Renal pelvis (tissue), 12 donors: ENCODE measurements at places on chromosomes 13 and 19.

DNA sequence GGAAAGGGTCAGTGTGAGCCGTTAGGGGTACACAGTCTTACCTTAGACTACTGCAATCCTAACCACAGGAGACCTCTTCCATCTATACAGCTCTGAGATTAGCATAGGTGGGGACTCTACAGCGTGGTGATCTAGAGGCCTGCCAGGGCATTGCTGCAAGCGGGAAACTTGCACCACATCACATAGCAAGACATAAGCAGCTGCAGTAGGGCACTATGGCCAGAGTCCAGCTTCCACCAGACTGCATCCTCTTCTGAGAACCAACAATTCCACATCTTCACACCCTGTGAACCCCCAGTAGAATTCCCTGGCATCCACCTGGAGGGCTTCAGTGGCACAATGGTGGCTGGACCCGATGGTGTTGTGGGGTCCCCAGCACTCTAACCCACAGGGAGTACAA is 1564.3 kb upstream of the PRR20A start:
- DNase-seq: no peak

DNA sequence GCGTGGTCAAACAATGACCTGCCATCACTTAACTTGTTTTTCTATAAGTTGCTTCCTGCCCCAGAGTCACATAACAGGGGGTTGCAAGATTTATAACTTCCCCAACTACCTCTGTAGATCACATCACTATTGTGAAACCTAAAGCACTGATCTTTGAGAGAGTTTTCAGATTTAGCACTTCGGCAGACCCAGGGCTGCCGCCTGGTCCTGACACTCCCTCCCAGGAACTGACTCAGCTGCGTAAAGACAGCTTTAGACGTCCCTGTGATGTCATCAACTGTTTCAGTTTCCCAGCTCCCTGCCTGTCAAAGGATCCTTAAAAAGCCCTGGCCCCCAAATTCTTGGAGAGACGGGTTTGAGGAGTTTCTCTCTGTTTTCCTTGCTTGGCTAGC is 33.3 kb downstream of the IGFL2 start:
- DNase-seq: no peak

DNA sequence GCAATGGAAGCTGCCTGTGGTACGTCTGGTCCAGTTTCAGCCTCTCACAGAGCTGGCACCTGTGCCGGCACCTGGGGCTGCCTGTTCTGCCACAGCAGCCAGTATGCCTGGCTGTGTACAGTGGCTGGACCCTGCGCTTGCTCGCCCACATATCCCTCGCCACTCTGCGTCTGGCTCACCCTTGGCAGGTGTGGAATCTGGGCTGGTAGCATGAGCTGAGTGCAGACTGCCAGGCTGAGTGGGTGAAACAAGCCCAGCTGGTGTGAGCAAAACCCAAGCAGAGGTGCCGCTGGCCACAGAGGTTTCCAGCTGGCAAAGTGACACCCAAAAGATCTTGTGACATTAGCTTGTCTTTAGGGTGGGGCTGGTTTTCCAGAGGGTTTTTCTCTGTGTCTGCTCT is 80.7 kb downstream of the ING1 start:
- no peak for DNase-seq

GRCh38 chr19:32865326-32865725 is 4.2 kb downstream of the SLC7A9 start:
- DNase-seq: no peak
